A172 (cell line): ENCODE measurements at places on chromosomes 4 and X.

- no peak for DNase-seq
Observed at GRCh38 chr4:149574971-149575370, 240.7 kb downstream of the IQCM start.

DNA sequence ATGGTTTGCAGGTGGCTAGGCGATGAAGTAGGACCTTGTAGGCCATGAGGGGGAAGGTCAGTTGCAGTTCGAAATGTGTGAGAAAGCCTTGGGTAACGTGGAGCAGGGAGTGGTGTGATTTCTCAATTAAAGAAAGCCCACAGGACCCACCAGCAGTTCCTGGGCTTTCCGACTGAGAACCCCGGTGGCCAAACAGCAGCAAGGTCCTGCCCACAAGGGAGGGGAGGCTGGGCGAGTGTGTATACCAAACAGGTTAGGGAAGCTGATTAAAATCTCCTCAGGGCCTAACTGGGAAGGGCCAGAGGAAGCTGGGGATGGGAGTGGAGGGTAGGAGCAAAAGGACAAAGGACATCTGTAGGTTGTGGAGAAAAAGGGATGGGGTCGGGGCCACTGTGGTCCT, 2.4 kb downstream of the ATP6AP1 start:
- no peak for DNase-seq

- DNase-seq: no peak
Observed at GRCh38 chrX:128992107-128992971, 531.0 kb downstream of the SMARCA1 start.

GRCh38 chr4:141223418-141223817, 2.7 kb downstream of the ZNF330 start:
- DNase-seq: no peak

DNA sequence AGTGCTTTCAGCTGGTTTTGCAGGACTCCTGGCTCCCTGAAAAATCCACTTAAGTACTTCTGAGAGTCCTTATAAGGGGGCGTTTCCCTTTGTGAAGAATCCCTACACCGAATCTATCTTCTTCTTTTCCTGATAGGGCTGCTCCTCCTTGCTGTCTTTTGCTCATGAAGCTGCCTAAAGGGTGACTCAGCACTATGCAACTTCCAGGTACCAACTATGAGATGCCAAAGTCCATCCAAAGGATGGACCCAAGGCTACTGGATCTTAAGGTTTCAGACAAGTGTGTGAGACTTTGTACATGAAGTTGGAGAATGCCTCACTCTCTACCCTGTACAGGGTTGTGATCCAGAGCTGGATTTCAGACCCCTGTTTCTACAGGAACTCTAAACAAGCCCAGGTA, 485.0 kb upstream of the FAT1 start:
- no peak for DNase-seq

DNA sequence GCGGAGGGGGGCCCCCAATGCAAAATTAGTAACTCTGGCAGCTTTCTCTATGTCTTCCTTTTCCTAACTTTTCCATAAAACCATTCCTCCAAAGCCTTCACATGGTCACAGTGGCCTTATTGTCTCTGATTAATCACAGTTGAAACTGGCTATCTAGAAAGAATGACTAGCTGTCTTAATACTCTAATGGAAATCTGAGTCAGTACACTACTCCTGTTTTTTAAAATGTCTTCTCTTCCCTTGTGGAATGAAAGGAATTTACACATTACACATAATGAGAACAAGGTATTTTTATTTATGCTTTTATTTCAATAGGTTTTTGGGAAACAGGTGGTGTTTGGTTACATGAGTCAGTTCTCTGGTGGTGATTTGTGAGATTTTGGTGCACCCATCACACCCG, 66.3 kb upstream of the PUDP start:
- DNase-seq: peak; percentile 29
